ENCODE measurements at places on chromosomes 1 and 21. TPM values are rescaled to one million over a fixed set of nuclear protein-coding genes. Genes with fewer than 3 reads are reported as not detected.

- DNase-seq: no peak
These were observed 122.9 kb downstream of the MAST2 start for GRCh38 chr1:45926330-45926729.

DNA sequence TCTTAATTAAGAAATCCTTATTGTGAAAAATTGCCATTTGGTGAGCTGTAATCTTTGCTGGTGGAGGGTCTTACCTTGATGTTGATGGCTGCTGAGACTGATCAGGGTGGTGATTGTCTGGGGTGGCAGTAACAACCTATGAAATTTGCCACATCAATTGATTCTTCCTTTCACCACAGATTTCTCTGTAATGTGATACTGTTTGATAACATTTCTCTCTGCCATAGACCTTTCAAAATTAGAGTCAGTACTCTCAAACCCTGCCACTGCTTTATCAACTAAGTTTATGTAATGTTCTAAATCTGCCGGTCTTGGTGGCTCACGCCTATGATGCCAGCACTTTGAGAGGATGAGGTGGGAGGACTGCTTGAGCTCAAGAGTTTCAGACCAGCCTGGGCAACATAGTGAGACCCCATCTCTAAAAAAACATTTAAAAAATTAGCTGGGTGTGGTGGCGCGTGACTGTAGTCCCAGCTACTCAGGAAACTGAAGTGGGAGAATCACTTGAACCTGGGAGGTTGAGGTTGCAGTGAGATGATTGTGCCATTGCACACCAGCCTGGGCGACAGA, 5.0 kb downstream of the KPNA6 start:
- DNase-seq: no peak

GRCh38 chr1:156510709-156511108, 10.1 kb upstream of the MEF2D start:
- DNase-seq: no peak

GBP6 gene
- not detected for total RNA-seq

- peak; percentile 90 for DNase-seq
These were observed 2.5 kb upstream of the METTL25B start for GRCh38 chr1:156725683-156726280.

All from CD4-positive, alpha-beta T cell (primary cell).